ENCODE measurements at places on chromosomes 5 and 9.

- DNase-seq, result no peak
These were observed 4.7 kb upstream of the RXRA start for GRCh38 chr9:134321531-134321930.

DNA sequence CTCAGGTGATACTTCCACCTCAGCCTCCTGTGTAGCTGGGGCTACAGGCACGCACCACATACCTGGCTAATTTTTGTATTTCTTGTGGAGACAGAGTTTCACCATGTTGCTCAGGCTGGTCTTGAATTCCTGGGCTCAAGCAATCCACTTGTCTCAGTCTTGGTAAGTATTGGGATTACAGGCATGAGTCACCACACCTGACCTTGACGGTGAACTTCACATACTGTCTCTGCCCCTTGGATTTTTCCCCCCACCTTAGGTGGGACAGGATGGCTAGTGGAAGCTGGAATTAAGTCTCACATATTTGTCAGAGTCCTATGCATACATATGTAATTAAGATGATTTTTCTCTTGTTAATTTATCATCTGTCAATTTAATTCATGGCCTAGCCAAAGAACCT lies 20.9 kb upstream of the RFK start:
- no peak for DNase-seq

DNA sequence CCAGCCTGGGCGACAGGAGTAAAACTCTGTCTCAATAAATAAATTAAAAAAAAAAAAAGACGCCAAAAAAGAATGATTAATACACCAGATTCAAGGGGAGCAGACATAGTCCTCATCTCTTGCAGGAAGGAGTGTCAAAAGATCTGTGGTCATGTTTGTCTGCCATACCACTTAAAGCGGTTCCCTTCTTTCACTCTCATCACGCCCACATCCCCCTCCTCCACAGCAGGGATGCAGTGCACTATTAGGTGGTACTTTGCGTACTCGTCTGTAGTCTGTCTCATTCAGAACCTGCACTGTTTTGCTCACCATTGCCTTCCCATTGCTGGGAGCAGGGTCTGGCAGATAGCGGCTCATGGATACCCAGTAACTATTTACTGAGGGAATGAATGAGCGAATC lies 11.2 kb downstream of the CDHR2 start:
- DNase-seq, result no peak

GRCh38 chr5:52985306-52985705 lies 3.8 kb upstream of the ITGA2 start:
- no peak for DNase-seq

GRCh38 chr9:130446101-130446861 lies 1.5 kb downstream of the ASS1 start:
- no peak for DNase-seq

DNA sequence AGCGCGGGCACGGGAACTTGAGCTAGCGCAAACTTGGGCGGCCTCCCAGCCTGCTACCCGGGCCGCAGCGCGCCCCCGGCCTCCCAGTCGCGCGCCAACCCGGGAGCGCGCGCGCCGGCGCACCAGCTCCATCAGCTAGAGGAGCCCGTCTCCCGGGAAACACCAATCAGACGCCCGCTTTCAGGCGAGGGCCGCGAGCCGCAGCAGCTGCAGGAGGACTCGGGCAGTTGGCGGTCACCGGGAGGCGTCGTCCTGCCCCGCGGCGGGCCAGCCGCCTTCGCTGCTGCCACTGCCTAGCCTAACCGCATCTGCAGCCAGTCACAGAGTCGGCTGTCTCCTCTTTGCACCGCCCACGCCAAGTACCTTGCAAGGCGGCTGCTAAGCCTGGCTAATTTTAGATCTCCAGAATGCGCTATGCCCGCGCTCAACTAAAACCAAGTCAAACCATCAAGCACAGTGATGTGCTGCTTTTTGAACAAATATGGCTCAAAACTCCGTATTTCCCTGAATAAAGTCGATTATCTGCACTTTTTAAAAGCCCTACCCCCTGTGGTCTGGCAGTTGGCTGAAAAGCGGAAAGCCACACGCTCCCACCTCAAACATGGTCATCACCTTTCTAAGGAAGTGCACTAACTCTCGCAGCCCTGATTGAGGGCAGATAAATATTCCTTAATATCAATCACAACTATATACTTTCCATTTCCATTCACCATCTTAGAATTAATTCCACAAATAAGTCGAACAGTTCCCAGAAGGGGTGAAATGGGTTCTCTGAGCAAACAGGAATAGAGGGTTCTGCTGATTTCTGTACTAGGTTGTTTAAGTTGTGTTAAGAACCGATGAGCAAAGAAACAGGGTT lies 221.8 kb downstream of the MEF2C start:
- peak; percentile 39 for DNase-seq

DNA sequence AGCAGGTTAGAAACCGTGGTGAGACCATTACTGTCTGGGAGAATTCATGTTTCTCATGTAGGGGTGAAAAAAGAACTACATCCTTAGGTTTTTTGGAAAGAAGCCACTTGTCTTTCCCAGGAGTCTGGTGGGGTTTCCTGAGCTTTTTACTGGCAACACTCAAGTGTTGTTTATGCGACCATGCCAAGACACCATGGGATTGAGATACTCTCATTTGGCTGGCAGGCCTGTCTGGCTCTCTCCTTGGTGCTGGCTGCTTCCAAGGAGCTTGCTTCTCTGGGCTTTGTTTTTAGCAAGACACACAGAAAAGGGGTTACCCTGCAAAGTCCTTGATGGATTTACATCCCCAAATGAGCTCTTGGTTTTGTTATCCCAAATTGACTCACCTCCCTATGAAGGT lies 80.9 kb upstream of the ISL1 start:
- no peak for DNase-seq

GRCh38 chr9:109780453-109781033 lies 545 bp downstream of the PALM2AKAP2 start:
- no peak for DNase-seq

DNA sequence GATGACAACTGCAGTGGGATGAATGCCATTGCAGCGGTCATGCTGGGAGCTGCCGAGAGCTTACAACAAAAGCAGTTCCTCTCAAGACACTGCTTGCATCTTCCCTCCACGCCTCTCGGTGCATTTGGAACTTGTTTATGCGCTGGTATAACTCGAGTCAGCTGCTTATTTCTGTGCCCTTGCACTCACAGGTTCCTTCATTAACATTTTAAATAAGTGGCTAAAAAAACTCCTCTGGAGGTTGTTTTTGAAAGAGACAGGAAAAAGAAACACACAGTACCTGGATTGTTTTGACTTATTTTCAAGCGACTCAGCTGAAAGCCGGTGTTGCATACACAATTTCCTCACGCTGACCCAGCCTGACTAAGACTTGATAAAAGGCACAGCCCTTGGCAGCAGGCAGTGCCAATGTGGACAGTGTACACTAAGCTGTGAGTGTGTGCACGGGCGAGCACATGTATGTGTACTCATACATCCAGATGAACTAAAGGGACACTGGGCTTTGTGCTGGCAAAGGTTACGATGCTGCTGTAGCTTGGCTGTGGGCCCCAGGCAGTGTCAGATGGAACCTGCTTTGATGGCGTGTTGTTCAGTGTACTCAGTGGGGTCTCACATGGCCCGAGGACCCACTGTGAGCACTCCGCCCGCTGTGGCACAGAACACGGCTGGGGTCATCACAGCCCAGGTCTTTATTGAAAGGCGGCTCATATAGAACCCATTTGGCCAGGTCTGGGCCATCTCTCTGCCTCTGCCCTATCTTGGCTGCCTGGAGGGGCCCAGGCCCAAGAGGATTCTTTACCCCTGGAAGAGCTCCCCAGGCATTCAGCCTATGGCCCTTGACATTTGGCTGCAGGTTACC lies 92.3 kb downstream of the ANKRD33B start:
- DNase-seq, result no peak

- DNase-seq, result no peak
These were observed 13.3 kb downstream of the SLC25A46 start for GRCh38 chr5:110751902-110752762.

- no peak for DNase-seq
These were observed 386.3 kb downstream of the BNC2 start for GRCh38 chr9:16484180-16484579.

DNA sequence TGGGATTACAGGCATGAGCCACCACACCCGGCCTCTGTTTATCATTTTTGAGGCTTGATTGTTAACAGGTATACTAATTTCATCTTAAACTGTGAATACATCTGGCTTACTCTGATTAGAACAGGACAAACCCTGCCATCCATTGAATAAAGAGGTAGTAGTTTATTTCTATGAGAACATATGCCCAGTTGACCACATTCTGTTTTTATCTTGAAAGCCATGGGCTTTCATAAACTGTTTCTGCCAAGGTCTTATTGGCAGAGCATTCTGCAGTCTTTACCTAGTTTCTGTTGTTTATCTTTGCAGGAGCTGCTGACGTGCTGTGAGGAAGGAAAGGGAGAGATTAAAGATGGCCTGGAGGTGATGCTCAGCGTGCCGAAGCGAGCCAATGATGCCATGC lies 184.9 kb upstream of the OTULINL start:
- DNase-seq, result no peak

DNA sequence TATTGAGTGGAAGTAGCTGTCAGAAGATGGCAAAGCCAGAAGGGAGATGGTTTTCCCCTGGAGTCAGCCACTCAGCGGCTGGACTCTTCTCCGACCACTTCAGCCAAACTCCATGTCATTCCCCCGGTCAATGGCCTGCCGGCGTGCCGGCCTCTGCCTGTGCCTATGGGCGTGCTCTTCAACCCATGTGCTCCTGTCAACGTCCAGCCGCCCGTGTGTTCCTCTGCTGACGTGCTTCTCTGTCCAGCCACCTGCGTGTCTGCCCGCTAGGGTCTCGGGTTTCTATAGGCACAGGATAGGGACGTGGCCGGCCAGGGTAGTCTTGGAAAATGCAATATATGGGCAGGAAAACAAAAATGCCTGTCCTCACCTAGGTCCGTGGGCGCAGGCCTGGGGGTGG lies 77.7 kb upstream of the RUFY1 start:
- no peak for DNase-seq

DNA sequence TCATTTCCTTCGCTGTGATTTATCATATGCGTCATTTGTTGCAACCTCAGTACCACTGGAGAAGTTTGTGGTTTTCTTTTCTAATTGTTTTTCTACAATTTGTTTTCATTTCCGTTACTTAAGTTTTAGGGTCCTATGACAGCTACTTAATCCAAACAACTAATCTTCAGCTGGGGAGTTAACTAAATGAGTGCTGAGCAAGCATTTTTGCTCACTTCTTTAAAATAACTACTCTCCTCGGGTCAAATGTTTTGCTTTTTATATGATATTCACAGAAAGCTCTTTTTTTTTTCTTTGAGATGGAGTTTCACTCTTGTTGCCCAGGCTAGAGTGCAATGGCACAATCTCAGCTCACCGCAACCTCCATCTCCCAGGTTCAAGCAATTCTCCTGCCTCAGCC lies 14.6 kb upstream of the ICE1 start:
- DNase-seq, result no peak

- no peak for DNase-seq
These were observed 26.9 kb downstream of the PRLR start for GRCh38 chr5:35203403-35203802.

GRCh38 chr9:105673850-105674387 lies 11.7 kb downstream of the TAL2 start:
- no peak for DNase-seq

DNA sequence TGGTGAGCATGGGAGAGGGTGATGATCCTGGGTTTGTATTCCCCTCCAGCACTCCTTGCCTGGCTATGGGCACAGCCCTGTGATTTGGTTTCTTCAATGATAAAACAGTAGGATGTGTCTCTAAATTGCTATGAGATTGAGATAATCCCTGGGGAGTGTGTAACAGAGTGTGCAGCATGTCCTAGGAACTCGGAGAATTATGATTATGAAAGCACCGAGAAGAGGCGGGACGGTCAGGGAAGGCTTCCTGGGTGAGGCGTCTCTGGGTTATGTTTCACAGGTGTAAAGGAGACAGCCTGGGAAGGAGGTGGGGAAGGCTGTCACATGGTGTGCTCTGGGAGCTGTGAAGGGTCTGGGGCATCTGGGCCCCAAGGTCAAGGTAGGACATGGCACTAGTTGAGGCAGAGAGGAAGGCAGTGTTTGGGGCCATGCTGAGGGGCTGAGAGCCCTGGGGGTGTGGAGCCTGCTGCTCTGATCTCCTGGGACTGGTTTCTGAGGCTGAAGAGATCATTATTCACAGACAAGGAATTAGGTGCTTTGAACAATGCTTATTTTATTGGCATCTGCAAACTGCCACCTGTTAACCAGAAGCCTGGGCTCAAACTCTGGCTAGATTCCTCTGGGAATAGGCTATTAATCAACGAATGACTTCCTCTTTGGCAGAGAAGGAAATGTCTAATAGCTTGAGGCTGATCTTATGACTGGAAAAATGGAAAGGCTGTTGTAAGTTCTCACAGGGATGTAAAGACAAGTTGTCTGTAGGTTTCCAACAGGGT lies 73.8 kb upstream of the IL12B start:
- DNase-seq, result no peak

GRCh38 chr9:80995759-80996158 lies 693.6 kb downstream of the TLE1 start:
- DNase-seq, result peak; percentile 1

DNA sequence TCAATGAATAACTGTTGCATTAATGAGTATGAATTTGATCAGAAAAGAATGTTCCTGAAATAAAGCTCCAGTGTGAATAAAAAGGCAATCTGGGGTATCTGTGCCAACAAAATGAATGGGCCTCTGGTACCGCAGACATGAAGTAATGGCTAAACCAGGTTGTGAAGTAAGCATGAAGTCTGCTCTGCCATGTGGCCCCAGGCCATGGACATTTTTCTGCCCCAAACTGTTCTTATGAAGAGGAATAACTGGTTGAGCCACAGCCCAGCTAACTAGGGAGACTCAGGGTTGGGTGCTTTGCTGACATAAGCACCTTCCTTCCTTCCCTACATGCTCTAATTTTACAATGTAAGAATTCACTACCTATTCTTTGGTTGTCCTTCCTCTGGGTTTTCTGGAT lies 147.4 kb upstream of the LRRTM2 start:
- no peak for DNase-seq

DNA sequence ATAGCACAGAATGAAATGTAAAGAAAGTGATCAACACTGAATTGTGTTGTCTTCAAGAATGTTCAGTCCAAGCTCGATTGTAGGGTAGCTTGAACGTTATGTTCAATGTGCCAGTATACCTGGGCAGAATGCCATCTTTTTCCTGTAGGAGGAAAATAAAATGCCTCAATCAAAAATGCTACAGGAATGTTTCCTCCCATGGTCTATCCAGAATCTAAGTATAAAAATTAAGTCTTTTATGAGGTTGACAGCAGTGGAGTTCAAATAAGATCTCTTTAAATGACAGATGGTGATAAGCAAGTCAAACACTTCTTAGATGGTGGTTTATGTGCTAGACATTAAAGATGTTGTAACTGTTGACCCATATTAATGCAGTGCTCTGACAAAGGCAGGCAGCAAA lies 488.6 kb downstream of the CSNK1G3 start:
- no peak for DNase-seq

- no peak for DNase-seq
These were observed 24.7 kb upstream of the ANKRD34B start for GRCh38 chr5:80594810-80595209.

All from kidney epithelial cell (primary cell).